OCI-LY7 (cell line): ENCODE measurements at places on chromosomes 4 and X. TPM values are rescaled to one million over a fixed set of nuclear protein-coding genes. Genes with fewer than 3 reads are reported as not detected.

DNA sequence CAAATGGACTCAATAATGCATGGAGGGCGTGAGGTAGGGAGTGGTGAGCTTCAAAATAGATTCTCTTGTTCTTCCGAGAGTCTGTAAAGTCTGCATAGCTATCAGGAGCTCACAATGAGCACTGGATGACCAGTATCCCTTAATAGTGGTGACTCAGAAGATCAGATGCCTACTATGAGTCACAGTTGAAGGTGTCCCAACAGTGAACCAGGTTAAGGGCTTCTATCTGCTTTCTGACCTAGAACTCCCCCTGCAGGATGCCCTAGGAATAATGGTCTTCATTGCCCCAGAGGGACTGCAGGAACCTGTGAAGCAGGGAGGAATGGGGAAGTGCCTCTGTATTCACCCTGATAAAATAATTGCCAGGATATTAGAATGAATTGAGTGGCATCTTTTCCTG is 22.1 kb downstream of the DGKK start:
- DNase-seq = peak; percentile 2

The ASB9 gene
- not detected in 2 replicates for total RNA-seq

- no peak for DNase-seq
Observed at GRCh38 chr4:61380865-61381264, 180.7 kb downstream of the ADGRL3 start.

DNA sequence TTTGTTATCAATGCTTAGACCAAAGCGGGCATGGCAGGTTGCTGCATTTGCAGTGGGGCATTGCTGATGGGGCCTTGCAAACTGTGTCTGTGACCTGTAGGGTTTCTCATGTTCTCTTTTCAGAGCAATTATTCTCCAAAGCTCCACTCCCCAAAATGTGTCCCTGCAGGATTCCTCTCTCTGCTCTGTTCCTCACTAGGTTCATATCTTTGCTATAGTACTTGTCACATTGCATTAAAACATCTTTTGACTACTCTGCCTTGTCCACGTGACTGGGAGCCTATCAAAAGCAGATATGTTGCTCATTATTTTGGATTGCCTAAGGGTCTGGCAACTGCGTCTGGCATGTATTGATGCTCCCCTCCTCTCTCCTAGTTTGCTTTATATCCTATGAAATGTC is 177.7 kb upstream of the MID1 start:
- no peak for DNase-seq

The PARM1 gene
- not detected in 2 replicates for total RNA-seq

The FANCB gene
- 23.7 and 24.8 TPM in 2 replicates for total RNA-seq

The CENPVL3 gene
- not detected in 2 replicates for total RNA-seq

- no peak for DNase-seq
Observed at GRCh38 chr4:38462367-38463055, 201.5 kb upstream of the KLF3 start.

The TMSB15A gene
- total RNA-seq = not detected in 2 replicates

The PCDH10 gene
- total RNA-seq = not detected in 2 replicates

The C4orf50 gene
- total RNA-seq = not detected in 2 replicates

The LRIT3 gene
- 0.09 and 0.11 TPM in 2 replicates for total RNA-seq

- no peak for DNase-seq
Observed at GRCh38 chr4:87152310-87153041, 67.9 kb downstream of the KLHL8 start.

DNA sequence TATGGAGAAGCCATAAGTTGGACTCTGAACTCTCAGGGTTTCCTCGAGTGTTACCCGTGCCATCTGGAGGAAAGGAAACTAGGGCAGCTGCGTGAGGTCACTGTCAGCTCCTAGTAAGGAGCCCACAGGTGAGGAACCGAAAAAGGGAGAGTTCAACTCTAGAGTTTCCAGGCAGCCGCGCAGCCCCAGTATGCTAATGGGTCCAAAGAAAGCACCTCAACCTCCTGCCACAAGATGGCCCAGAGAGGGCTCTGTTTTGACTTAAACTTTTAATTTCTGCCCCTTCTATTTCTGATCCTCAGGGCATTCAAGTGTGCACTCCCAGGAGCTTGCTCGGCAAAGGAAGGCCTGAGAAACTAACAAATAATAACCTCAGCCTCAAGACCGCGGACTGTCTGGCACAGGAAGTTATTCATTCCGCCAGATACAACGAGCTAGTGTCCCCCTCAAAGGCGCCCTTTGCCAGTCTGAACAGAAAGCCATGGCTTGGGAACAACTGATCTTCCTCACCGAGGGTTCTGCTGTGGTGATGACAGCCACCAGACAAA is 13.9 kb downstream of the SCARB2 start:
- peak; percentile 76 for DNase-seq

The PABPC1L2A gene
- not detected in 2 replicates for total RNA-seq

GRCh38 chr4:7254736-7255487 is 62.6 kb downstream of the SORCS2 start:
- DNase-seq = peak; percentile 6

The UCHL1 gene
- 375 and 432 TPM in 2 replicates for total RNA-seq

The ZCCHC18 gene
- 4.5 and 4.6 TPM in 2 replicates for total RNA-seq

DNA sequence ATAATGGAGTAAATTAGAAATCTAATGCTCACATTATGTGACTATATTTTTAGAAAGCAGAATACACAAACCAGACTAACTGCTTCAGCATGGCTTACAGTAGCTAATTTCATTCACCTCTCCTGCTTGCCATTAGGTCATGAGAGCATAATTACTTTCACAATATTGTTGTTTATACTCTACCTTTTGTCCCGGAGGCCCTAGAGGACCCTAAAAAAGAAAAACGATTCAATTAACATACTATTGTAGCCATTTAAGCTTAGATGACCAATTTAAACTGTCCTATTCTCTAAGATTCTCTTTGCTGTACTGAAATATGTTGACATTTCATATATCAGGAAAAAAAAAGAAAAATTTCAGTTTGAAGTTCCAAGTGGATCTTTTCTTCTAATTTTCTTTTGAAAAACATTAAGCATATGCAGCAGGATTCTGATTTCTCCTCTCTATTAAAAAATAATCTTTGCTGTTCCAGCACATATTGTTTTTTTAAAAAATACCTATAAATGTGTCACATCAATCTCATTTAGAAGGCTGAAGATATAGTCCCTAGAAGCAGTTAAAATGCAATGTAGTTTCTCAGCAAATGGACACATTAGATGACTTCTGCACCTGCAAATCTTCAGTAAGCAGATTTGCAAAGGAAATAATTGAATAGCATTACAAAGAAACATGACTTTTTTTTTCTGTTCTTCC is 157.7 kb upstream of the ETNPPL start:
- no peak for DNase-seq

DNA sequence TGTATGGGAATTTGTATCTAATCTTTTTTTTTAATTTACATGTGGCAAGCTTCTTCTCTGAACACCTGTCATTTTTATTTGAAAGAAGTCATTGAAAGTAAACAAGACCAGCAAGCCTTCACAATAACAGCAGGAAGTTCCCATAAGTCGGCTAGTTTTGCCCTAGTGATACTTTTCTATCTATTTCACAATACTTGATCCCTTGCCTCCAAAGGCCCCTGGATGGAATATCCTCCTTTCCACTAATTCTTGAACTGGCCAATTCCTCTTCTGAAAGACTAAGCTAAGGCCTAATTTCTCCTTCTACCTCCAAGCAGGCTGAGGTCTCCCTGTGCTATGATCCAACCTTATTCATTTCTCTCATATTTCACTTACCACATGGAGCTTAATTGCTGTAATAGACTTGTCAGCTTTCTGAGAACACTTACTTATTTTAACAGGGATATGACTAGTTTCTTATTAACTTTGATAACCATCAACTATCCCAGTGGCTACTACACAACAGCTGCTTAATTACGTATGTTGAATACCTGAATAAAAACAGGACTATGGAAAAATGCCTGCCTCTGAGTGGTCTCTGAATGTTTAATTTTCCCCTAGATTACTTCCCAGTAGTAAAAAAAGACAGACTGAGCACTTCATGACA is 194.2 kb downstream of the MAD2L1 start:
- no peak for DNase-seq

GRCh38 chrX:79365591-79365990 is 1.5 kb downstream of the ITM2A start:
- no peak for DNase-seq

The TLL1 gene
- 2.9 and 3.9 TPM in 2 replicates for total RNA-seq

The CTAG2 gene
- total RNA-seq = not detected in 2 replicates

GRCh38 chrX:107825698-107826237 is at the start of gene MID2:
TSS of gene MID2 (plus strand) at chrX:107825866. CDS start at chrX:107826427, 561 bp downstream.
- DNase-seq = no peak

DNA sequence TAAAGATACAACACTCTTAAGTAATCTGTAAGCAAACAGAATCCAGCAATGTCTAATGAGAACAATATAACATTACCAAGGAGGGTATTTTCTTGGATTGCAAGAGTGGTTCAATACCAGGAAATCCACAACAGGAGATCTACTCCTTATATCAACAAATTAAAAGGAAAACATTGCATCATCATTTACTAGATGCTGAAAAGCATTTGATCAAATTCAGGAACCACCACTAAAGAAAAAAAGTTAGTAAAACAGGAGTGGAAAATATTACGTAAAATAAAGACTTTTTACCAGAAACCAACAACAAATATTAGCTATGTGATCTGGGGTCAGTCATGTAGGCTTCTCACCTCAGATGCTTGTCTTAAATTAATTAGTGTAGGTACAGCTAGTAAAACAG is 66.8 kb upstream of the MAB21L2 start:
- DNase-seq = no peak

DNA sequence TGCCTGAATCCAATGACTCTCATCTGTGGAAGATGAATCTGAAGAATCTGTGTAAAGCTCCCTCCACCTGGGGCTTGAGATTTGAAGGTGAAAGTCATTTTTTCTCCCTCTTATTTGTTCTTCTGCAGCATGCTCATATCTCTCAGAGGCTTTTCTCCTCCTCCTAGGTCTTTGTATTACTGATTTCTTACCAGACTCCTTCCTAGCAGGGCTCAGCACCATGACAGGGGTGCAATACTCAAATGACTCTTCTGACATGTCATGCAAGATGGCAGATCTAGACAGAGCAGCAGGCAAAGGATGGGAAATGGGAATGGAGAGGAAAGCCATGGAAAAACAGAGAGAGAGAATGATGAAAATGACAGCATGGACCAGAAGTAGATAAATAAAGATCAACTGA is 118.3 kb downstream of the TMA16 start:
- no peak for DNase-seq

GRCh38 chrX:135737366-135738071 is 24.1 kb downstream of the CT45A1 start:
- peak; percentile 5 for DNase-seq

GRCh38 chr4:40211224-40212185 is 14.7 kb downstream of the RHOH start:
- no peak for DNase-seq

- no peak for DNase-seq
Observed at GRCh38 chr4:6620891-6621555, 19.5 kb upstream of the MRFAP1 start.

GRCh38 chr4:8737075-8737474 is 134.6 kb downstream of the HMX1 start:
- no peak for DNase-seq

DNA sequence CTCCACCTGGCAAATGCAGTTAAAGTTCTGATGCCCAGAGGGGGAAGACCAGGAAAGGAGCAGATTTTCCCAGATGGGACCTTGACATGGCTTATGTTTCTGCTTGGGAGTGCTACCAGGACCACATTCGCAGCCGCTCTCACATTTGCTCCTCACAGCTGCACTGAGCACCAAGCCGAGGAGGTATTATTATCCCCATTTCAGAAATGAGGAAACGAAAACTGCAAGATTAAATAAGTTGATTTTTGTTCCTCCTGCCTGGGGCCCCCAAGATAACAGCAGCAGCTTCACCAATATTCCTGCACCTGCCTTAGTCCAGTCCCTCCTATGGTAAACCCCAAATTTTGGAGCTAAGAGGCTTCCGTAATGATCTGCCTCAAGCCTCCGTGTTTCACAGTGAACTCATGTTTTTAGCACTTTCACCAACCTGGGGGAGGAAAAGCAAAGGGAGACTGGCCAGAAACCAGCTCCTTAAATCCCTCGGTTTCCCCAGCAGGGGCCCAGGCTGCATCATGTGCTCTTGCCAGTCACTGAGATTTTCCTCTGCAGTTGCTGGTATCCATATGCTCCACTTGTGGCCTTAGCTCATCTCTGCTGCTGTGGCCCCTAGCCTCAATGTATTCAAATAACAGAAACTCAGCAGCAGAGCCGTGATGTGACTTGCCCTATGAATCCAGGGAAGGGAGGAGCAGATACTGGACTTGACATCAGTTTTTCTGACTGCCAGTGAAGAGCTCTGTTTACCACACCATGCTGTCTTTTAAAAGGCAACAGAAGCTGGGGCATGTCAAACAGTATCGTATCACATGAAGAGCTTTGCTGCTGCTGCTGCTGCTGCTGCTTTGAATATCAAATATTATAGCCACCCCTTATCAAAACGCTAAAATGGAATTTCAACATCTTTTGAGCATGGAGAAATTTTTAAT is 95.5 kb upstream of the KLHL13 start:
- DNase-seq = peak; percentile 57

DNA sequence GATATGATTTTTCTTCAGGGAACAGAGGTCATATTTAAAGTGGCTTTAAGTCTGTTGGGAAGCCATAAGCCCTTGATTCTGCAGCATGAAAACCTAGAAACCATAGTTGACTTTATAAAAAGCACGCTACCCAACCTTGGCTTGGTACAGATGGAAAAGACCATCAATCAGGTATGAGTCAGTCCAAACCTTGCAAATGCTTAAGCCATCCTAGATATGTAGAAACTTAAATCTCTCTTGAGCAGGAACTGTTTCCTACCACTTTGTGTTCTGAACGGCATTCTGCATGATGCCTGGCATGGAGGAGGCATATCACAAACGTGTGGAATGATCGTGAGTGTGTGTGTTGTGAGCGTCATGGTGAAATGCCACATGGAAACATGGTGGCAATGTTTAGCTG is 164.8 kb downstream of the PTTG2 start:
- no peak for DNase-seq

The ZNF518B gene
- total RNA-seq = 19.1 and 24.2 TPM in 2 replicates

GRCh38 chr4:27364509-27364908 is 503.9 kb downstream of the STIM2 start:
- DNase-seq = no peak

GRCh38 chr4:55609393-55609866 is 17.4 kb upstream of the PDCL2 start:
- no peak for DNase-seq

- DNase-seq = no peak
Observed at GRCh38 chr4:120916937-120917336, 5.6 kb downstream of the PRDM5 start.

- no peak for DNase-seq
Observed at GRCh38 chr4:79134767-79135166, 191.1 kb downstream of the NAA11 start.

The CLDN2 gene
- total RNA-seq = not detected in 2 replicates

GRCh38 chr4:182863501-182863900 is 53.7 kb downstream of the DCTD start:
- DNase-seq = no peak

DNA sequence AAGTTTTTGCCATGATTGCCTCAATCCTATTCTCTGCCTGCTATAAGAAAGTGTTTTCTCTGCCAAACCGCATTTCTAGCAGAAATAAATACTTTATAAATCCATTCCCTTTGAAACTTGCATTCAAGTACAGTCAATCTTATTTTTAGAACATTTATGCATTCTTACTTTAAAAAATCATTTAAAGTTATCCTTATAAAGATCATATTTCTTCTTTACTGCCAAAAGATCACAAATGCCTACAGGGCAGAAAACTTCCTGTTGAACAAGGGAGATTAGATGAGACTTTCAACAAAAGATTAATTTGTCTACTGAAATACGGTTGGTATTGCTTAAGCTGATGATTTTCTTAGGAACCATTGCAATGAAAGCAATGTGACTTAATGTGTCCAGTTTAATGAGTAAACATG is 207.2 kb upstream of the SLIT2 start:
- DNase-seq = no peak
